ENCODE measurements at places on chromosomes 16 and 17. TPM values are rescaled to one million over a fixed set of nuclear protein-coding genes. Genes with fewer than 3 reads are reported as not detected.

The RABEP1 gene
- 24.4 TPM for total RNA-seq

The CA5A gene
- not detected for total RNA-seq

The ITGA2B gene
- total RNA-seq, result 3.1 TPM

The HNF1B gene
- total RNA-seq, result 1.3 TPM

The ZNF646 gene
- 8.5 TPM for total RNA-seq

The WNT3 gene
- total RNA-seq, result 4.9 TPM

The CCDC200 gene
- total RNA-seq, result not detected

The PMFBP1 gene
- 1.2 TPM for total RNA-seq

The FNDC8 gene
- total RNA-seq, result not detected

The MLX gene
- 25.8 TPM for total RNA-seq

The PRSS21 gene
- not detected for total RNA-seq

The DPEP2 gene
- not detected for total RNA-seq

The EPX gene
- not detected for total RNA-seq

The RAB11FIP4 gene
- 4.2 TPM for total RNA-seq

The SSTR5 gene
- 0.51 TPM for total RNA-seq

The HOXB1 gene
- total RNA-seq, result not detected

The CCT6B gene
- total RNA-seq, result 0.33 TPM

The SNN gene
- 4.3 TPM for total RNA-seq

The HS3ST3A1 gene
- total RNA-seq, result 47.6 TPM

Data from PC-3 (cell line).